BJ (cell line): ENCODE measurements at places on chromosomes 11 and 22. TPM values are rescaled to one million over a fixed set of nuclear protein-coding genes. Genes with fewer than 3 reads are reported as not detected.

- DNase-seq = no peak
These were observed 67.9 kb downstream of the ENTHD1 start for GRCh38 chr22:39825661-39826102.

- DNase-seq = no peak
These were observed 148.1 kb downstream of the SPON1 start for GRCh38 chr11:14110629-14111028.

DNA sequence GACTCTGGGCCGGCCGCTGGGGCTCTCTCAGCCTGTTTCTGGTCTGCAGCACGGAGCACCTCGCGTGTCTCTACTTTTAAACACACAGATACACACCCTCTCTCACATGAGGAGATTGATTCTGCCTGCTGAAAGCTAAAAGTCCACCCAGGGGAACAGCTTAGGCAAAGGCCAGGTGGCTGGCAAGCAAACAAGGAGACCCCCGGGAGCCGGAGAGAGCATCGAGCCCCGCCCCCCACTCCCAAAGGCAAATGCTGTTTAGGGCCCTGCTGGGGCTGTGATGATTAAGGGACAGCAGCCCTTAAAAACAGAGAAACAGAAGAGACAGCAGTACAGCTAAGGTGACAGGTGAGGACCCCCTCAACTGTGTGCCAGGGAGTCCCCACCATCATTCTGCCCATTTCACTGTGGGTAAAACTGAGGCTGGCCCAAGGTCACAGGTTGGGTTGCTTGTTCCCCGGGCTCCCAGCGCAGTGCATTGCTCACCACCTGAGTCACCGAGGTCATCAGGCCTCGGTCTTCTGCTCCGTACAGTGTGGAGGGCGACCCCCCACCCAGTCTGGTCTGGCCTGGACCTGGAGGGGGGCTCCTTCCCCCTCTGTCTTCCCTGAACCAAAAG, 6.8 kb downstream of the CABP7 start:
- no peak for DNase-seq

DNA sequence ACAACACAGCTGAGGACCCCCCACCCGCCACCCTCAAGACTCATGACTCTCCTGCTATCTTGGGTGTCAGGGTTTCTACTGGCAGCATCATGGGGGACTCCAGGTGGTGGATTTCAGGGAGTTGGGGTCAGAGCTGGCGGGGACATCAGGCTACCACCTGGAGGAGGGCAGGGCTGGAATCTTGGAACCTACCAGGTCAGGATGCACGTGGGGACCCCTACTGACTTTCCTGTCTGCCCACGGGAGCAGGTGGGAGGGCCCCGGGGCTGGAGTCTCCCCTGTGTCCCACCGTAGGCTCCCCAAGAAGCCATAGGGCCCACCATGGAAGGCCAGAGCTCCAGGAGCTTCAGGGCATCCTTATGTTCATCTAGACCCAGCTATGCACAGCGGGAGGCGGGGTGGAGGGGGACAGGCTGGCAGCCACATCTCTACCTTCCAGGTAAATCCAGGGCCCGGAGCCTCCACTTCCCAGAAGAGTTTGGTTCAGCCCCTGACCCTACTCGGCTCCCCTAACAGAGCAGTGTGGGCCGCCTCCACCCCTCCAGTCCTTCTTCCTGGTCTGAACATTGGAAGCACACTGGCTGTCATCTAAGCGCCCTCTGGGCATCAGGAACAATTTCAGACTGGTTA, 10.0 kb downstream of the SLC37A2 start:
- no peak for DNase-seq

DNA sequence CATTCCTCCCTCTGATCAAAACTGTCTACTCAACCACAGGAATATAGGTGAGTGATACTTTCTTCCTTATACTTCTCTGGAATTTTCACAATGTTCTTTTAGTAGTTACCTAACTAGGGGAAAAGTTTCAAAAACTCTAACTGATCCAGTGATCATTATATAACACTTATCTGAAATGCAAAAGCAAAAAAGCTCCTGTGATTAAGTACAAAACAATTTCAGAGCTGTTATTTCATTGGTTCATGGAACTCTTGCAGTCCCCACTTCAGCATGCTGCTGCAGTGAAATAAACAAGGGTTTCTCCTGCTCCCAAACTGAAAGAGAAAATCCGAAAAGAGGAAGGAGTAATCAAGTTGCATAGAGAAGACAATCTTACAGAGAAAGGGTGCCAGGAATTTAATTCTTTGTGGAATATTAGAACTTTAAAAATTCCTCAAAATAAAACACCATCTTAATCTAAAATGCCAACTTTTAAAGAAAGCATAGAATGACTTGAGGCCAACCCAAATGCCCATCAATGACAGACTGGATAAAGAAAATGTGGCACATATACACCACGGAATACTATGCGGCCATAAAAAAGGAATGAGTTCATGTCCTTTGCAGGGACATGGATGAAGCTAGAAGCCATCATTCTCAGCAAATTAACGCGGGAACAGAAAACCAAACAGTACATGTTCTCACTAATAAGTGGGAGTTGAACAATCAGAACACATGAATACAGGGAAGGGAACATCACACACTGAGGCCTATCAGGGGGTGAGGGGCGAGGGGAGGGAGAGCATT, 20.3 kb downstream of the PPP2R1B start:
- no peak for DNase-seq

GRCh38 chr11:73851046-73851764, 25.4 kb downstream of the COA4 start:
- DNase-seq = no peak

GRCh38 chr11:125494974-125495725, 915 bp downstream of the FEZ1 start:
- no peak for DNase-seq

GRCh38 chr11:73154178-73154577, 12.1 kb upstream of the FCHSD2 start:
- no peak for DNase-seq

GRCh38 chr11:119144825-119145486, 3.9 kb upstream of the ABCG4 start:
- peak; percentile 16 for DNase-seq

- no peak for DNase-seq
These were observed 56.9 kb downstream of the ATG16L2 start for GRCh38 chr11:72871119-72871518.

DNA sequence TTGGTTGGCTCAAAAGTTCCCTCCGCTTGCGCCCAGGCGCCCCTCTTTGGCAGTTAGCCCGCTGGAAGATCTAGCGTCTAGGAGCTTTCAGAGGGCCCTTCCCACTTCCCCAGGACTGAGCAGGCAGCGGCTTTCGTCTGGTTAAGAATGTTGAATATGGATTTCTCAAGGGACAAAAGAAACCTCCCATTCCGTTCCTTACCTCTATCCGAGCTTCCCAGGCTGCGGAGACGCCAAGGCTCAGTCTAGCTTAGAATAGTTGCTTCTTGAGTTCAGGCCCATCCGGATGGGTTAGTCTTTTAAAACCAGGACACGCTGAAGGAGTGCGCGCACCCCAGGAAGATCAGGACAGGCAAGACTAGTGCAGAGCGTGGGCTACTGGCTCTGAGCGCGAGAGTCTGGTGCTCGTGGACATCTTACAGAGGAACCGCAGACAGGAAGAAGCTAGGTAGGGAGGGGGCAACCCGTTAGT, 1.6 kb downstream of the NELL1 start:
- no peak for DNase-seq

DNA sequence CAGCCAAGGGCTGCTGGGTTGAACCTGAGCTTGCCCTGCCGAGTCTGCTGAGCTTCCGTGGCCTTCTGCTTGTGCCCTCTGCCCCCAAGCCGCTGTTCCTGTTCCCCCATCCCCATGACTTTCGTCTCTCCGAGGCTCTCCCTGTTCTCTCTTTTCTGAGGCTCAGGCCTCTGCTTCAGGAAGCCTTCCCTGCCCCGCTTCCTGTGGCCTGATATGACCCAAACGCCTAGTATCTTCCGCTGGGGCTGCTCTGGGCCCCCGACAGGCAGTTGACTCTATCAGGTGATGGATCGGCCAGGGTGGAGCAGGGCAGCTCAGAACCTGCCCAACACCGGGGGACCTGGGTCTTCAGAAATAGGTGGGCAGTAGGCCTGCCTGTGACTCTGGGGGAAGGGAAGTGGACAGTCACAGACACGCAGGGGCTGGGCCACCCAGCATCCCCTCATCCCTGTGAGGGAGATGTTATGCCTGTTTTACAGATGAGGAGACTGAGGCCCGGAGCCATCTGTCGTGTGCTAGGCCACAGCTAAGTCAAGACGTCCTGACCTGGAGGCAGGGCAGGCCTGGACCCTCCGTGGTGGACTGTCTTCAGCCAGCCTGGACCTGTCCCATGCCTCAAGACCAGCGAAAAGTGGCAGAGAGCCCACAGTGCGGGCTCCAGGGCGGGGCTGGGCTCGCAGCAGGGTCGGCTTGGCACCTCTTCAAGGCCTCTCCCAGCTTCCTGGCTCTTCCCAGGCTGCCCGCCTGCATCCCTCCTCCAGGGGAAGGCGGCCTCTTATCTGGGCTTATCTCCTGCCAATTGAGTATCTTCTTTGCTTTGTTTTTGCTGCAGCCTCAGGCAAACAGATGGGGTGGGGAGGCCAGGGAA, 16.2 kb downstream of the BAD start:
- DNase-seq = no peak

GRCh38 chr22:23363683-23364082, 183.4 kb downstream of the BCR start:
- no peak for DNase-seq

- DNase-seq = no peak
These were observed 82.0 kb upstream of the ARHGAP32 start for GRCh38 chr11:129273944-129274711.

TEAD1 gene
- polyA plus RNA-seq = 79.2 and 110 TPM in 2 replicates

TMPRSS13 gene
- polyA plus RNA-seq = not detected in 2 replicates

MOGAT2 gene
- polyA plus RNA-seq = not detected in 2 replicates

LDHAL6A gene
- not detected in 2 replicates for polyA plus RNA-seq

OR52E8 gene
- not detected in 2 replicates for polyA plus RNA-seq

TTC36 gene
- not detected in 2 replicates for polyA plus RNA-seq

ARHGAP32 gene
- polyA plus RNA-seq = 5.6 and 6.1 TPM in 2 replicates

KCNJ5 gene
- not detected in 2 replicates for polyA plus RNA-seq
